ENCODE measurements at places on chromosomes 3 and 15. TPM values are rescaled to one million over a fixed set of nuclear protein-coding genes. Genes with fewer than 3 reads are reported as not detected.

GRCh38 chr3:87949879-87950208 lies 109.0 kb downstream of the CGGBP1 start:
- no peaks in the 10 kb centered on the region for H3K4me1 ChIP-seq
- no peaks in the 10 kb centered on the region for H3K27me3 ChIP-seq
- H3K36me3 ChIP-seq, result no peaks in the 10 kb centered on the region
- H3K27ac ChIP-seq, result no peak overlapping the region

GRCh38 chr3:95438274-95438673 lies 1375.4 kb downstream of the NSUN3 start:
- no peak overlapping the region for H3K27ac ChIP-seq
- H3K27me3 ChIP-seq, result no peaks in the 10 kb centered on the region
- no peaks in the 10 kb centered on the region for H3K36me3 ChIP-seq
- no peaks in the 10 kb centered on the region for H3K4me1 ChIP-seq

GRCh38 chr15:85504749-85505676 lies 124.6 kb downstream of the AKAP13 start:
- peaks cover 43% of the 10 kb centered on the region for H3K4me1 ChIP-seq
- no peak overlapping the region for H3K4me3 ChIP-seq
- peak overlapping the region; percentile 20 for H3K27ac ChIP-seq
- DNase-seq, result peak; percentile 34
- no peaks in the 10 kb centered on the region for H3K36me3 ChIP-seq

GRCh38 chr3:38354588-38355330 lies 8.2 kb downstream of the XYLB start:
- no peaks in the 10 kb centered on the region for H3K27me3 ChIP-seq
- no peak overlapping the region for H3K4me3 ChIP-seq
- H3K27ac ChIP-seq, result no peak overlapping the region

DNA sequence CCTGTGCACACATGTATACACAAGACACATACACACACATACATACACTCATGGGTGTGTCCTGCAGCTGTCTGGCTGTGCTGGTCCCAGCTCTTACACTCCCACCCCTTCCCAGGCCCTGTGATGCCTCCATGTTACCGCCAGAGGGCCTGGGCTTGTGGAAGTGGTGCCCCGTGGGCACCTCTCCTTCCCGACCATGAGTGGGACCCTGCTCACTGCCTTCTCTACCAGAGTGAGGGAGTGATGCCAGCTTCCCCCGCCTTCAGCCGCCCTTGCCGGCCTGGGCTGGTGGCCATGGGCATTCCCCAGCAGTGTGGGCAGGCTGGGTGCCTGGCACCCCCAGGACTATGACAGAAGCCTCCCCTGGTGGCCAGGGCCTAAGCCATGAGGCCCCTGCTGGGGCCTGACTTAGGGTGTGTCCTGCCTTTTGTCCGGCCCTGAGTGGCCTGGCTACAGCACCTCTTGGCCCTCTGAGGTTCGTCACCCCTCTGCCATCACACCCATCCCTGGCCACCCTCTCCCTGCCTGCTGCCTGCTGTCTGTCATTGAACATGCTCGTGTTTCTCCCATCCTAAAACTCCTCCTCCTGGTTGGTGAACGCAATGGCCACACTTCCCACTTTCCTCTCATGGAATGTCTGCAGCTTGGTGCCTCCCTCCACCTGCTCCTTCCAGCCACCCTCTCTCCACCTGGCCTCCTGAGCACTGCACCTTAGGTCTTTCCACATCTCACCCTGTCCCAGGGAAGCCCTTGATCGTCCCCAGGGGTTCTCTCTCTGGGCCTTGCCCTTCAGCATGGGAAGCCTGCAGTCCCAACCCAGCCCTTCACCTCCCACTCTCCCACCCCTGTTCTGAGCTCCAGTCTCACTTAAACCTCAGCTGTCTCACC lies 14.6 kb downstream of the HDAC11 start:
- peaks cover 22% of the 10 kb centered on the region for H3K4me1 ChIP-seq
- peak; percentile 34 for DNase-seq
- H3K27ac ChIP-seq, result no peak overlapping the region
- no peaks in the 10 kb centered on the region for H3K27me3 ChIP-seq

- DNase-seq, result no peak
- no peak overlapping the region for H3K4me3 ChIP-seq
- no peaks in the 10 kb centered on the region for H3K4me1 ChIP-seq
- H3K27me3 ChIP-seq, result no peaks in the 10 kb centered on the region
- no peak overlapping the region for H3K27ac ChIP-seq
- H3K36me3 ChIP-seq, result no peaks in the 10 kb centered on the region
Measured at GRCh38 chr3:117728226-117728625, 1018.6 kb downstream of the TUSC7 start.

- no peak overlapping the region for H3K27ac ChIP-seq
- H3K27me3 ChIP-seq, result no peaks in the 10 kb centered on the region
- no peak overlapping the region for H3K4me3 ChIP-seq
- H3K36me3 ChIP-seq, result no peaks in the 10 kb centered on the region
- no peak for DNase-seq
Measured at GRCh38 chr3:79362571-79363270, 405.1 kb downstream of the ROBO1 start.

Gene CCR3
- total RNA-seq, result not detected

Gene PDZRN3
- total RNA-seq, result 12.2 TPM

Data from neural crest cell (in vitro differentiated cells).